NCI-H1417 (cell line): ENCODE measurements at places on chromosomes 7 and 10.
A peak's percentile ranks its signal among the peaks of the same experiment; 100 is the strongest.

GRCh38 chr10:47369251-47369894, 14.7 kb downstream of the ZNF488 start:
- DNase-seq: no peak

DNA sequence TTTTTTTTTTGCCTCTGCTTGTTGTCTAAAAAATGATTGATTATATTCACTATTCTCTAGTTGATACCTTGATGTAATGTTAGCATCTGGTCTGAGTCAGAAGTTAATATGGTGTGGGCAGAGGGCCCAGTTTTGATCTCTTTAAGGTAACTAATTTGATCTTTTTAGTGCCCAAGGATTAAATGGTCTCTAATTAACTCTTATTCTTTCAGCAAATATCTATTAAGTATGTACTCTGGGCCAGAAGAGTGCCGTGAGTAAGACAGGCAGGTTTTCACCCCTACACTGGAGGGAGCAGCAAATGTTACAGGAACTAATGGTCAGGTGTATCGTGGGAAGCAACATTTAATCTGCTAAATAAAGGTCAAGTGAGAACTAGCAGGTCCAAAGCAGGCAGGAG, 144.6 kb upstream of the COL1A2 start:
- peak; percentile 16 for DNase-seq

- DNase-seq: no peak
These were observed 582.2 kb downstream of the SORCS1 start for GRCh38 chr10:106582291-106582690.

DNA sequence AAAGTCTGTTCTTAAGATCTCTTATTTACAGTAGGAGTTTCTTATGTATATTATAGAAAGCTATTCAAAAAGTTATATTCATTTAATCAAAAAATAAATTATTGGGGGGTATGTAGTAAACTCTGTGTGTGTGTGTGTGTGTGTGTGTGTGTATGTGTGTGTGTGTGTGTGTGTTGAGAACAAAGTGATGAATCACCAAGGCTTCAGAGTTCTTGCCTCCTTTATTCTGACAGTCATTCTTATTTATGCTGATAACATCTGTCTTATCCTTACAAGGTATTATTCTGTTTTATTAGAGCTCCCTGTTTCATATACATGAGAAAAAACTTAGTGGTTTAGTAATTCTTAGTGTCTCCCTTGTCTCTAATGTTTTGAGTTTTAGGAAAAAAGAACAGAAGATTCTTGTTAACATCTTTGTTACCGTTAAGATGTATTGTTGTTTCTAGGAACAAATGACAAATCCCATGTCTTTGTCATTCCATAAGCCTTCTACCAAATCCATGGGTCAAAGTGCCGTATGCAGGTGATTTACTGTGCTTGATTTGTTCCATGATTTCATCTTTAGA, 424.0 kb downstream of the EXOC4 start:
- DNase-seq: peak; percentile 51

- DNase-seq: no peak
These were observed 108.7 kb downstream of the SH2D4B start for GRCh38 chr10:80646366-80646765.

- DNase-seq: no peak
These were observed 21.3 kb downstream of the TIAL1 start for GRCh38 chr10:119575506-119575905.

DNA sequence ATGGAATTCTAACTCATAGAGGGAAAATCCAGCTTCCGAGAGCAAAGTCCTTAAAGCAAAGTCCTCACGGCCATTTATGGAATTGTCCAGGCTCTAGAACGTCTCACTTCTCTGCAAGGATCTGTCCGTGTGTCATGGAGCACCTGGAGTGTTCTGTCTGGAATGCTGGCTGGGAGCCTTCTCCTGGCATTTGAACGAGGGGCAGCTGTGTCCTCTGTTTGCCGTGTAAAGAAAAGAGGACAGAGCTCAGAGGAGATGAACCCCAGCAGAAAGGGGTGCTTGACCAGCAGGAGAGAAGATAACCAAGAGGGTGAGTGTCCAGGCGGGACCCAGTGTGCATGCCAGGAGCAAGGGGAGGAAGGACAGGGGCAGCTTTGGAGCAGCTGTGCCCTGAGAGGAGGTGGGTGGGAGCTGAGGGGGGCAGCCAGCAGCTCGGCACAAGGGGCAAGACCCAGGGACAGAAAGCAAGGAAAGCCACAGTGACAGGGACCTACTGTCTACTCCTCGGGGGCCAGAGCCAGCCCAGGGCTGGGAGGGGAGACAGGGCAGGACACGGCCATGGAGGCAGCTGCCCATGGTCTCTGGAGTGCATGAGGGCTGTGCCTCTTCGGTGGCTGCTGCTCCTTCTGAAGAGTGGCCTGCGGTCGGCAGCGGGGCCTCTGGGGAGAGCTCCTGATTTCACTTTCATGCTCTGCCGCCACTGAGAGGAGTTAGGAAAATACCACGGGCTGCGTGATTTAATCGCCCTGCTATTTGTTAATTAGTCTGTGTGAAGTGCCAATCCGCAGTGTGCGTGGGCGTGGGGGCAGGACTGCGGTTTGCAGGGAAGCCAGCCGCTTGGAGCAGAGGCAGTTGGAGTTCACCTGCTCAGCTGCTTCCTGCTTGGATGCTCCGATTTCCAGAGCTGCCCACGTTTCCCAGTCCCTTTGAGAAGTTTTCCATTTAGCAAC, 149.3 kb upstream of the SHH start:
- peak; percentile 30 for DNase-seq

DNA sequence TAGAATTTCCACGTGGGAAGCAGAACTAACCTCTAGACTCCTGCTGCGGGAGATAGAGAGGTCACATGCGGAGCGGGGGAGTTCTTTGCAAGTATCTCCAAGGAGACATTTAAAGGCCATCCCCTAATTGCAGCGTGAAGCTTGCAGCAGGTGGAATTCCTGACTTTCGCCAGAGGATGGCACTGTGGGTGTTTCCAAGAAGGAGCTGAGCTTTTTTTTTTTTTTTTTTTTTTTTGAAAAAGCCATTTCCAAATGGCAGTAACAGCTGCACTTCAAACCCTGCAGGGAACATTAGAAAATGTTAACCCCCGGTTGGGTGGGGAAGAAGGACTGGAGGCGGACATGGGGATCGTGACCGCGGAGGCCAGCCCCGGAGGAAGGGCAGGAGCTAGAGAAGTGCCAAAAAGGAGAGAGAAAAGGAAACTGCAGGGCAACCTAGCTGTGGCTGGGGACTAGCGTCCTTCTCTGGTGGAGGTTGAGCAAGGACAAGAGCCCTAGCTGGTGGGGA, 487.7 kb downstream of the TYW1 start:
- peak; percentile 87 for DNase-seq

GRCh38 chr10:108877095-108877561, 1046.2 kb downstream of the XPNPEP1 start:
- DNase-seq: no peak

DNA sequence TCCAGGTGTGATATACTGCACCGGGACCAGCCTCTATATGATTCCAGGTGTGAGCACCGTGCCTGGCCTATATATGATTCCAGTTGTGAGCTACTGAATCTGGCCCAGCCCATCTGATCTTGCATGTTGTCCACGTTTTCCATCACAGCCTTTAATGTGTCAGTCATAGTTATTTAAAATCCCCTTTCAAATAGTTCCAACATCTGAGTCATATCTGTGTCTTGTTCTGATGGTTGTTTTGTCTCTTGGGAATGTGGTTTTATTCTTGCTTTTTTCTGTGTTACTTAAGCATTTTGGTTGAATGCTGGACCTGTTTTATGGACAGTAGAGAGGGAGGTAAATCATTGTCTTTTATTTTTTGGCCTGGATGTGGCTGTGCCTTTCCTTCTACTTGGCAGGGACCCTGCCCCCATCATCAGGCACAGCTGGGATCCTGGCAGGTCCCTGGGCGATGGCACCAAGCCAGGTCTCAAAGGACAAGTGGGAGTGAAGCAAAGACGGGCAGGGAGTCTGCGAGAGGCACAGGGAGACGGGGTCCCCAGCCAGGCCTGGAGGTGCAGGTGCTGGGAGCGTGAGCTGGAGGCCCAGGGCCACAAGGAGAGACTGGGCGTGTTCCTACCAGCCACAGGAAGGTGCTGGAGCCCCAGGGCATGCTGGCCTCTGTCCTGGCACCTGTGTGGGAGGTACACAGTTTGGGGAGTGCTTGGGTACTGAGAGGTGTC, 94.7 kb downstream of the DYNC2I1 start:
- DNase-seq: no peak

- DNase-seq: no peak
These were observed 20.8 kb downstream of the ZDHHC16 start for GRCh38 chr10:97466755-97467154.

DNA sequence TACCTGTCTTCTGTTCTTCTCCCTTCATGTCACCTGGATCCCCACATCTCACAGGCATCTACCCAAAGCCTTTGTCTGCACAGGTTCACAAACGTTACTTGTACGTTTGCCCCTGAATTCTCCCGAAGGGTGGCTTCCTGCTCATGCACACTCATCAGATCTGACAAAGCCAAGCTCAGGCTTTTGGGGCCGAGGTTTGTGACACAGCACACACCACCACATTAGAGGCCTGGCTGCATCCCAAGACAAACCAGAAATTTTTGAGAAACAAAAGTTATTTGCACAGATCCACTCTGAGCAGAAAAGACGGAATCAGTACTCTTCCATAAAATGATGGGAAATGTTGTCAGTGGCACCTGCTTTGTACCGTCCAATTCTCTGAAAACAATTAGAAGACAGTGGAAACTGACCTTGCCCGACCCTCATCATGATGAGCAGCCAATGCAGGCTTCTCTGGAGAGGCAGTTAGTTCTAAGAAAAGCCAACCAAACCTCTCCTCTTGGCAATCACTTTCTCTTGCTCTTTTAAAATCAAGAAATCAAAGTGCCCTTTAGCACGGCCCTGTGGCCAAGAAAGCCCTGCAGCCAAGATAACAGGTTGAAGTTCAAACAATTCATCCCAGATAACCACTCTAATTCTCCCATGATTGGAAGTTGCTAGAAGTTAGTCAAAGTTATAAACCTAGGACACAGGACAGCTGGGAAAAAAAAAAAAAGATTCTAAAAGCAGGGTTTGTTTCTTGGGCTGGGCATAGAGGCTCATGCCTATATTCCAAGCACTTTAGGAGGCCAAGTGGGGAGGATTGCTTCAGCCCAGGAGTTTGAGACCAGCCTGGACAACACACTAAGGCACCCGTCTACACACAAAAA, 13.6 kb upstream of the SVIL start:
- DNase-seq: no peak

GRCh38 chr10:101478956-101479355, 109.1 kb downstream of the POLL start:
- DNase-seq: no peak

DNA sequence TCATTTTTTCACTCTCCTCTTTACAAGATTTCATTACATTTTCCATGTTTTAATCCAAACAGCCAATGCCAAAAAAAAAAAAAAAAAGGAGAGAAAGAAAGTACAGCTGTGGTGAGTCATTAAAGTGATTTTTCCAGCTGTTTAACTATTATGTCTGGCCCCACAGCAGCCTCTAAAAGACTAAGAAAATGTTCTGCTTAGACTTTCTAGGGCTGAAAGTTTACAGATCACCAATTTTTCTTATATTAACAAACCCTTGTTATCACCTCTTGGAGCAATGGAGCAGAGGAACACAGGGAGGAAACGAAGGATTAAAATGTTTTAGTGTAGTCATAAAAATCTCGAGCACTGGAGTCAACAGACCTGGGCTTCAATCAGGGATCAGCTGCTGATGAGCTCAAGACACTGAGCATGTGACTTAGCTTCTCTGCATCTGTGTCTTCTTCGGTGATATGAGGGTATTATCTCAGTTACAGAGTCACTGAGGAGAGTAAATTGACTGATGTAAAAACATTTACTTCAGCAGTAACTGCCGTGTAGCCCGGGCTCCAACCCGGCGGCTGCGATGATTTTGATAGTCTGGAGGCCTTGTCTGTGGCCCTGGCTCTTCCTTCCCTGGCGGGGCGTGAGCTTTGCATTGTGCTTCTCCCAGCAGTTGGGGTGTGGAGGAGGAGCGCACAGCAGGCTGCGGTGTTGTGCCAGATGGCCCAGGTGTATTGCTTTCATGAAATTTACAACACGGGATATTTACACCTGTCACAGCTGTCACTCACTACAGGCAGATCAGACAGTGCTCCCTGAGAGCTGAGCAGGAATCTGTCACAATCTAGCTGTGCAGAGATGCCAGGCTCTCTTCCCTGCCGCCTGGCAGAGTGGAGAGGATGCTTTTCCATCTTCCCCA, 298.3 kb upstream of the FZD8 start:
- DNase-seq: peak; percentile 18

DNA sequence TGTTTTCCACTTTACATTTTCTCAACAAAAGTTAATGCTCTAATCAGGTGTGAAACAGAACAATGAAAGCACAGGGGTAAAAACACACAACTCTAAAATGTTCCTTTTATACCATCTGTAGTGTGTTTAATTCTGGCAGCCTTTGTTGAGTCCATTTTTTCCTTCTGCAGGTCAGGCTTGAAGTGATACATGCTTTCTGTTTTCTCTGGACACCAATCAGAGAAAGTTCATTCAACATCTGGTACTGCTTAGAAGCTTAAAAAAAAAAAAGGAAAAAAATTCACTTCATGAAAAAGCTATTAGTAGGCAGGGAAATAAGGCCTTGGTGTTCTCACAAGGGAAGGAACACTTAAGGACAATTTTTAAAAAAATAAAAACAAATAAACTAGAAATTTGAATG, 231.3 kb upstream of the RHOBTB1 start:
- DNase-seq: no peak

- DNase-seq: no peak
These were observed 91.7 kb upstream of the CHST15 start for GRCh38 chr10:124185084-124185483.

DNA sequence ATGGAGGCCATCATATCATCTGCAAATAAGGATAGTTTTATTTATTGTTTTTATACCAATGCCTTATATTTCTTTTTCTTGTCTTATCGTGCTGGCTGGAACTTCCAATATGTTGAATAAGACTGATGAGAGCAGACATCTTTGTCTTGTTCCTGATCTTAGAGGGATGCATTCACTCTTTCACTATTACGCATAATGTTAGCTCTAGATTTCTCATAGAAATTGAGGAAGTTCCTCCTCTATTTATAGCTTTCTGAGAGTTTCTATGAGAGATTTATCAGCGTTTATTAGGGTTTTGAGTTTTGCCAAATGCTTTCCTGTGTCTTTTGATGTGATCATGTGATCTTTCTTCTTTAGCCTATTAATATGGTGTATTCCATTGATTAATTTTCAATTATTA, 49.3 kb downstream of the COL28A1 start:
- no peak for DNase-seq

GRCh38 chr10:128420623-128421022, 294.4 kb upstream of the MKI67 start:
- DNase-seq: no peak

GRCh38 chr10:124385627-124386185, 33.0 kb downstream of the OAT start:
- no peak for DNase-seq

DNA sequence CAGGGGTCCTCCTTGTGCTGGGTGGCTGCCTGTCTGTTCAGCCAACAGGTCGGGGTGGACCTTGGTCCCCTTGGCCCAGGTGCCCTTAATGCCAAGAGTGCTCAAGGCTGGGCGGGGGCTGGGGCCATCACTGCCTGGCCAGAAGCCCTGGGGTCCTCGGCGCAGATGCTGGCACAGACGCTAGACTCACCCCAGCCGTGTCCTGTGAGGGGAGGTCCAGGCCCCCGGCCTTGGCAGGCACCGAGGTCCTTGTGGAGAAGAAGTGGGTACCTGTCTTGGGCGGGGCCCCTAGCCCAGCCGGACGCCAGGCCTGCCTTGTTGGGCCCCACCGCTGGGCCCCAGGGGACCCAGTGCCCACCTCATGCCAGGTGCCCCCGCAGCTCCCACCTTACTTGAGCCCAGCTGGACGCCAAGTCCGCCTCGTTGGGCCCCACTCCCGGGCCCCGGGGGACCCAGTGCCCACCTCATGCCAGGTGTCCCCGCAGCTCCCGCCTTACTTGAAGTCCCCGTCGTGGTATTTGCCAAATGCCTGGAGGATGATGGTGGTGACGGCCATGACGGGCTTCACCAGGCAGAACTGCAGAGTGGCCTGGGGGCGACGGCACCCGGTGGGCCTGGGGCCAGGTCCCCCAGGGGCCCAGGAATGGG, 6.5 kb downstream of the TMEM184A start:
- no peak for DNase-seq
